ENCODE measurements at places on chromosomes 2 and 18.

- no peak for DNase-seq
Measured at GRCh38 chr2:208363485-208363884, 43.1 kb upstream of the PTH2R start.

DNA sequence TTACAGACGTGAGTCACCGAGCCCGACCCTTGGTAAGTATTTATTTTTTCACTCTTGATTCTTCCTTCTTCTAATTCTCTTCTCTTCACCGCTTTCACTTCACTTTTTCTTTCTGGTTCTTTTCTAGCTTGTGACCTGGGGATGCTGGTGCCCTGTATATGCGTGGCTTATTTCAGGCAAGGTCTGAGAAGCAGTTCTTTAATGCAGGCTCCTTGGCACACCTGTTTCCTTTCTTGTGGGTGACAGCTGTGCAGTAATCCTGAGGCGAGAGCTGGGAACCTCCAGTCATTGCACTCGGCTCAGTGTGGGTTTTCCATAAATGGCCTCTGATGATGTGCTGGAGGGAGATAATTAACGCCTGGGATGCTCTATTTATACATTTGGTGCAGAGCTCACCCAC, 193.8 kb downstream of the TSN start:
- DNase-seq = no peak

DNA sequence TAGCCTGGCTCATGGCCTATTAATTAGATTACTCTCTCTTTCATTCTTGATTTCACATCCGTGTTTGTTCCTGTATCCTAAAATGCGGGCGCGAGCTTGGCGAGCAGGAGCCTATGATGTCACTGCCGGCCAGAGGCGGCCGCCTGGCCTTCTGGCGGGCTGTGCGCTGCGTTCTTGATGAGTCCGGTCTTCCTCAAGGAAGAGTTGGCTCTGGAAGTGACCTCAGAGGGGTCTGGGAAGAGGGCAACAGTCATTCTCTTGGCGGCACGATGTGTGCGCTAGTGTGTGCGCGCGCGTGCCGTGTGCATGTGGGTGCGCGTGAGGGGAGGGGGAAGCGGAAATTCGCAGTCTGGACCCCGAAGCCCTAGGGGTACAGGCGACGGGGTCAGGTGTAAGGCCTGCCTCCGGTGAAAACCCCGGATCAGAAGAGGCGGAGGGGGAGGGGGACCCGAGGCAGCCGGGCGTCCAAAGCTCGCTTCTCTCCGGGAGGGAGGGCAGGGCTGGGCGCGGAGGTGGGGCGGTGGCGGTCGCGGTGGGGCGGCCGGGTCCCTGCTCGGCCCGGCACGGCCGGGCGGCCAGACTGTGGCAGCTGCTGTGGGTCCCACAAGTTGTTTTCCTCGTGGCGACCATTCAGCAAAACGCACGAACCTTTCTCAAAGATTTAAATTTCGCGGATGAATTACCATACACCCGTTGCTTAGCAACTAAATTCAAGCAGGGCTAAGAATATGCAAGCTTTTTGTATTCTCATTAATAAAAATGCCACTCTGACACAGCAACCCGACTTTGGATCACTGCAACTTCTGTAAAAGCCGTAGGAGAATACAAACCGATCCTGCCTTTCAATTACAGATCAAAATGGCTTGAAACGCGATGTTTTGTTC, 8.4 kb downstream of the POU3F3 start:
- no peak for DNase-seq

DNA sequence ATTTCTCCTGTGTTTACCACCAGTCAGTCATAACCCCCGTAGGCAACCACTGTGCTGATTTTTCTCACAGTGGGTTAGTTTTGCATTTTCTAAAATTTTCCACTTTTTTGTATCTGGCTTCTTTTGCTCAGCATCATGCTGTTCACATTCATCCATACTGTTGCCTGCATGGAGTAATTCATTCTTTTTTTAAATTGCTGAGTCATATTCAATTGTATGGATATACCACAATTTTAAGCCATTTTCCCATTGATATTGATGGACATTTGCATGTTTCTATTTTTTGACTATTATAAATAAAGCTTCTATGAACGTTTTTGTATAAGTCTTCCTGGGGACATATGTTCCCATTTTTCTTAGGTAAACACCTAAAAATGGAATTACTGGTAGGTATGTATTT, 40.5 kb downstream of the ASB18 start:
- DNase-seq = no peak

DNA sequence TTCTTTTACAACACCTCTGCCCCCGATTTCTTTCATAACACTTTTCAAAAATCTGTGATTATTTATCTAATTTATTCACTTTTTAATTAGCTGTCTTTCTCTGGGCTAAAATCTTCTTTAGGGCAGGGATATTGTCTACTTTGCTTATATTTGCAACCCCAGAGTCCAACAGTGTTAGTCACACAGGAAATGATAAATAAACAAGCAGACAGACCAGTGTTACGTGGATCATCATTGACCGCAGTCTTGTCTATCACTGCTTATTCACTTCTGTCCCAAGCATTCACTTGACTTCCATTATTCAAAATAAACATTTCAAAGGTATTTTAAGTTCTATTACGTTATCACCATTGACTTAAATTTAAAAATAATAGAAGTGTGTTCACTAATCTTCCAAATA, 237.6 kb upstream of the UBE2E3 start:
- no peak for DNase-seq

GRCh38 chr2:17979707-17980106, 101.2 kb downstream of the KCNS3 start:
- DNase-seq = no peak

DNA sequence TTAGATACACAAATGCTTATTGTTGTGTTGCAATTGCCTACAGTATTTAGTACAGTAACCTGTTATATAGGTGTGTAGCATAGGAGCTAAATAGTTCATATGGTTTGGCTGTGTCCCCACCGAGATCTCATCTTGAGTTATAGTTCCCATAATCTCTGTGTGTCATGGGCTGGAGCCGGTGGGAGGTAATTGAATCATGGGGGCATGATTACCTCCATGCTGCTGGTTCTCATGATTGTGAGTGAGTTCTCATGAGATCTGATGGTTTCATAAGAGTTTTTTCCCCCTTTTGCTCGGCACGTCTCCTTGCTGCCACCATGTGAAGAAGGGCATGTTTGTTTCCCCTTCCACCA, 190.5 kb upstream of the SESTD1 start:
- no peak for DNase-seq

DNA sequence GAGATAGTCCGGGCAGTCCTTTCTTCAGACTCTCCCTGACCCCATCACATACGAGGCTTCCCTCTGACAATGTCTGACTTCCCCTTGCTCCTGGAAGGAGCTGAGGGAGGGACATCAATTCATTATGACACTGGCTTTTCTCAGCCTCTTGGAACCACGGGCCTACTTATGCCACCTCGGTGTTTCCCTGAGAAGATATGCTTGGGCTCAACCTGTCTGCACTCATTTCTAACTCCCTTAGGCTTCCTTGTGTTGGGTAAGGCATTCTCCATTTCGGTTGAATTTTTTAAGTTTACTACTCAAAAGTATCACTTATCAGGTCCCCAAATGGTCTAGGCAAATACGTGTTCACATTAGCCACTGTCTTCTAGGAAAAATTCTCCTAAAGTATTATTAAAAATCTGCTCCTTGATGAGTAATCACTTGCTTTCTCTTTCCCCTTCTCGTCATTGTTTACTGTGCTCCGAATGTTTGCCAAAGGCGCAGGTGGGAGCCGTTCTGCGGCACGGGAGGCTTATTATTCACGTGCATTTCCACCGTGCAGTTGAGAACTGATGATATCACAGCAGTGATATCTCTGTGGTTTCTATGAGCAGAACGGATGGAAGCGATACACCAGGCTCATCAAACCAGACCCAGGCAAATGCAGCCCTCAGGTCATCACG, 33.1 kb downstream of the ARL4C start:
- DNase-seq = peak; percentile 87

- no peak for DNase-seq
Measured at GRCh38 chr2:43220229-43220751, 6.1 kb downstream of the ZFP36L2 start.

DNA sequence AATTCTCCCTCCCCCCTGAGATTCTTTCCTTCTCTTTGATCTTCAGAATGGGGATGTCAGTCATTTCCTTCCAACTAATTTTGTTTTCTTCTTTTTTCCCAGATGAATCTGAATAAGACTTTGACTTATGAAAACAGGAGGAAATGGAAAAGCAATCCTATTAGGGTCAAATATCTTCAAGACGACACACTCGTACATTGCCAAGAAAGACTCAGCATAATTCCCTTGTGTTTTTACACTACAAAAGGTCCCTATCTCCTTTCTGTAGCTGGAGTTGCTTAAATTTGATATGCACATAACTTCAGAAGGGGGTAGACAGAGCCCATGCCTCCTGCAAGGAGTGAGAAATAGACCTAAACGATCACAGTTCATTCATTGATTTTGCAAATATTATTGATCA, 230.3 kb upstream of the RBBP8 start:
- no peak for DNase-seq

GRCh38 chr18:37230768-37231167, 334.8 kb downstream of the CELF4 start:
- DNase-seq = no peak

- DNase-seq = no peak
Measured at GRCh38 chr2:172742931-172743540, 7.4 kb downstream of the RAPGEF4 start.

- no peak for DNase-seq
Measured at GRCh38 chr2:11996618-11997017, 250.2 kb downstream of the LPIN1 start.

GRCh38 chr2:88077080-88077479, 9.5 kb downstream of the SMYD1 start:
- no peak for DNase-seq

- no peak for DNase-seq
Measured at GRCh38 chr2:40332191-40332826, 119.6 kb downstream of the SLC8A1 start.
